ENCODE measurements at places on chromosomes 13 and 19.

DNA sequence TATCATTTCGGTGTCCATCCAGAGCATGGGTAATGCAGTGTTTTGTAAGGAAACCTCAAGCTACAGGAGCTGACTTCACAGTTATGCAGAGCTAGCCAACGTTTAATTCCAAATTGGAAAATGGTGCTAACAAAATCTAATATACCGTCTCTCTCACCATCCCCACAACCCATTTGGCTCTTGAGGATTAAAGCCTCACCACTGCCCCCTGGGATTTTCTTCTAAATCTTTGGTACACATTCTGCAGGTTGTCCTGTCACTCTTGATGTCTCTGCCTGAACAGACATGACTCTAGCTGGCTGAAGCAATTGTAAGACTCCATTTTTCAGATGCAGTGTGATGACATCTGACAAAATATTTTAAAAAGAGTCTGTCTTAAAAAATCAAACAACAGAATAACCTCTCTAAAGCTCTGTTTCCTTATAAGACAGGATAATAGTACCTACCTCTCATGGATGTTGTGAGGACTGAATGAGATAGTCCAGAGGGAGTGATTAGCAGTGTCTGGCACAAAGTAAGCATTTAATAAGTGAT is 451.8 kb downstream of the SUCLA2 start:
- DNase-seq: no peak

DNA sequence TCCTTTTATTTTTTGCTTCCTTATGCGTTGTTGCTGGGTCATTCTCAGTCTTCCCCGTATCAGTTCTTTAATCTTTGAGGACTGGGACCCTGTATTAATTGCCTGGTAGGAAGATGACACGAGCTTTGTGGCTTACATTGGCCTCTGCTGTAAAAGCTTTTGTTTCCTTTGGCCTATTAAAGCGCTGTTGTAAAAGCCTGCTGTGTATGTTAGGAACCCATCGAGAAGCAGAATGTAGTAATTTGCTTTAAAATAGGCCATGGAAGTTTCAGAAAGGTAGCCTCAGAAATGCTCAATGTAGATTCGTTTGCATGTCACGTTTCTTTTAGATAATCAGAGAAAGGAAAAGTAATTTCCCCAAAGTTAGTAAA is 257.5 kb upstream of the STARD13 start:
- DNase-seq: no peak

DNA sequence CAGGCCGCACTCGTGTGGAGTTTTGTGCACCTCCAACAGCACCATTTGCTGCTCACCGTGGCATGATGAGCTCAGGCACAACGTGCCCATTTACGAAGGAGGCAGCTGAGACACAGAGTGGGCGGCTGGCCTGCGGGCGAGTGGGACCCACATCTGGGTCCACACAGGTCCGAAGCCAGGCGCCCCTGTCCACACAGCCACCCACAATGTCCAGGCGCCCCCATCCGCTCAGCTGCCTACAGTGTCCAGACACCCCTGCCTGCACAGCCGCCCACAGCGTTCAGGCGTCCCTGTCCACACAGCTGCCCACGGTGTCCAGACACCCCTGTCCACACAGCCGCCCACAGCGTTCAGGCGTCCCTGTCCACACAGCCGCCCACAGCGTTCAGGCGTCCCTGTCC is 42.5 kb upstream of the F7 start:
- DNase-seq: no peak

DNA sequence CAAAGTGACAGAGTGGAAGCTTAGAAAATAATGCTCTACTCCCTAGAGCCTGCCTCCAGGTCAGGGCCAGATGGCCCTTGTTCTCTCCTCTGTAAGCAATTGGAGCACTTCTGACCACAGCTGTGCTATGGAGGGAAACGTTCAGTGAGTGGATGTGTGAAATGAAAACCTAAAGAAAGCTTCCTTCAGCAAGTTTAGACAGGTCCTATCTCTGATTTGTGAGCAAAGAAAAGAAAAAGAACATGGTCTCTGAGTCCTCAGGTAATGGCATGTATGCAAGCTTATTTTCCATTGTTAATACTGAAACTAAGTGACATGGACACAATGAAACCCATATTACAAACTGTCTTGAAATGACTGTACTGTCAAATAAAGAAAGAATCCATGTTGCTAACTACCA is 1486.8 kb downstream of the EFNB2 start:
- no peak for DNase-seq

DNA sequence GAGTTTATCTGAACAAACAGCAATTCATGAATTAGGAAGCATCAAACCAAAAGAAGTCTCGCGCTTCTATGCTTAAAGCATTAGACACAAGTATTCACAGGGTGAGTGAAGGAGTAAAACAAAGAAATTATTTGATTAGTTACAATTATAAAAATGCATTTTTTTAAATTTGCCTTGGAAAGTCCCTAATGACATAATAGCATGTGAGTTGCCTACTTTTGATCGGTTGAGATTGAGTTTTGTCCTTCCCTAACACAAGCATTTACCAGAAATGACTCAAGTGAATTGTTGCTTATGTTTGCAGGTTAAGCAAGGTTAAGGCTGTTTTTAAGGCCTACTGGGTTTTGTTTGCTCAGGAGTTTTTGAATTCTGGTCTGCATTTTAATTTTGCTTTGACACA is 389 bp upstream of the ZNF649 start:
- DNase-seq: no peak

DNA sequence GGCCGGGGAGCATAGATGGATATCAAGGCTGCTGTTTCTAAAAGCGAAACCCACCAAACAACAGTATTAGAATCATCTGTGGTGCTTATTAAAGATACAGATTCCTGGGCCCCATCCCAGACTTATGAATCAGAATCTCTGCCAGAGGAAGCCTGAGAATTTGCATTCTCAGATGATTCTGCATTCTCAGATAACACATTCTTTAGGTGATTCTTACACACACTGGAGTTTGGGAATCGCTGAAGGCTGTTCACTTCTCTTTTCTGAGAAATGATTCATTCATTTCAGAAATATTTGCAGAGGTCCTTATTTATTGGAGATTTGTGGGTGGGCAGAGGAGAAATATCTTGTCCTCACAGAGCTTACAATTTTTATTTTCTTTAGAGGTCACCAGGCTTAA is 24.4 kb downstream of the ALOX5AP start:
- no peak for DNase-seq

- no peak for DNase-seq
Measured at GRCh38 chr19:10538204-10538983, 5.3 kb upstream of the ATG4D start.

GRCh38 chr13:106594980-106595379 is 27.0 kb upstream of the ARGLU1 start:
- no peak for DNase-seq

- DNase-seq: no peak
Measured at GRCh38 chr13:60164234-60164889, 634 bp upstream of the DIAPH3 start.

DNA sequence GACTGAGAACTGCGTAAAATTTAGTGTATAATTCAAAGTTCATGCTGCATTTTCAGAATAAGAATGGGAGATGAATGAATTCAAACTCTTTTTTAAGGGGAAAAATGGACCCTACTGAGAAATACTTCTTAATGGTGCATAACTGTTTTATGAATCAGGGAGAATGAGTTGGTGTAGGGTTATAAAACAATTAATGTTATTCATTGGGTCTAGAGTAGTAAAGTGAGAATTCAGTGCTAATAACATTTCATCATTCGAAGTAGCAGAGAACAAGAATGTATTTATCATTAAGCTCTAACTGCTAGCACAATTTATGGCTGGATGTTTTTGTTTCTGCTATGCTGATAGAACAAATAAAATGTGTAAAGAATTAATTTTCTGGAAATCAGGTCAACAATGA is 310.2 kb downstream of the SLITRK5 start:
- DNase-seq: no peak

DNA sequence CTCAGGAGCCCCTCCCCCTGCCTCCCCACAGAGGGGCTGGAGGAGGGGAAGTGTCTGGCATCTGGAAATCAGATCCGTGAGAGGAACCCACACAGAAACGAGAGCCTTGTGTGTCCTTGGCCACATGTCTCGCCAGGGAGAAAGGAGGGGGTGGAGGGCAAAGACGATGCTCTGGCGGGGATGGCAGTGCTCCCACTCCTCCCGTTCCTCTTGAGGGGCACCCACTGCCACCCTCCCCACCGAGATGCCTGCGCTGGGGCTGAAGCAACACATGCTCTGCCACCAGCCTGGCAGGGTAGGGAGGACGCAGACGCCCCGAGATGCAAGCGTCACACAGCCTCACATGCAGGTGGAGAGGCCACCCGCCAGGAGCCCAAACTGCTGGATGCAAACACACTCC is 2.8 kb downstream of the ADGRL1 start:
- no peak for DNase-seq

DNA sequence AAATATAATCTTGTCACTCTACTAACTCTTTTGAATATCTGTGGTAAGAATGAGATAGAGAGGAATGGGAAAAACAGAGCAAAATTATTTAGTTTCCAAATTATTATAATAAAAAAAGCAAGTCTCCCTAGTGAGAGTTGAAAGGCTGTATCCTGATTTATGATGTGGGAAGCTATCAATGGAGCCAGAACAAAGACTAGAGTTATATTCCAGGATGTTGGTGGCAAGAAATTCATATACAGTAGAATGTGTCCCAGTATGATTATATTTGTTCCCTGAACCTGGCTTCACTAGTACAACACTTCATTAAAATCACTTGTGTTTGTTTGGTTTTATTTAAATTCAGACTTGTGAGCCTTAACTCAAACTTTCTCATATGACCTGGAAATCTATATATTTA is 630.3 kb downstream of the GPC5 start:
- DNase-seq: no peak

DNA sequence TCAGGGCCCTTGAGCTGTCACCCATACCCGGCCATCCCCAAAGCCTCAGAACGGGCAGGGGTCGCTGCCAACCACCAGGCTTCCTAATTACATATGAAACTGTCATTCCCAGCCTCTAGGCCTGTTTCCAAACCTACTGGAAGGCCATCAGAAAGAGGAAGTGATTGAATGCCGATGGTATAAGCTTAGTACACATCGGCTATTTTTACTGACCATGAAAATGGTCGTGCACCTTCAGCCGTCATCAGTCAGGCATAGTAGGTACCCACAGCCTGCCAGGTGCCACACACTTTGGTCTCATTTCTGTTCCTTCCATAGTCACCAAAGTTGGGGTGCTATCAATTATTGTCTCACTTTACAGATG is 10.2 kb downstream of the KRI1 start:
- DNase-seq: no peak

DNA sequence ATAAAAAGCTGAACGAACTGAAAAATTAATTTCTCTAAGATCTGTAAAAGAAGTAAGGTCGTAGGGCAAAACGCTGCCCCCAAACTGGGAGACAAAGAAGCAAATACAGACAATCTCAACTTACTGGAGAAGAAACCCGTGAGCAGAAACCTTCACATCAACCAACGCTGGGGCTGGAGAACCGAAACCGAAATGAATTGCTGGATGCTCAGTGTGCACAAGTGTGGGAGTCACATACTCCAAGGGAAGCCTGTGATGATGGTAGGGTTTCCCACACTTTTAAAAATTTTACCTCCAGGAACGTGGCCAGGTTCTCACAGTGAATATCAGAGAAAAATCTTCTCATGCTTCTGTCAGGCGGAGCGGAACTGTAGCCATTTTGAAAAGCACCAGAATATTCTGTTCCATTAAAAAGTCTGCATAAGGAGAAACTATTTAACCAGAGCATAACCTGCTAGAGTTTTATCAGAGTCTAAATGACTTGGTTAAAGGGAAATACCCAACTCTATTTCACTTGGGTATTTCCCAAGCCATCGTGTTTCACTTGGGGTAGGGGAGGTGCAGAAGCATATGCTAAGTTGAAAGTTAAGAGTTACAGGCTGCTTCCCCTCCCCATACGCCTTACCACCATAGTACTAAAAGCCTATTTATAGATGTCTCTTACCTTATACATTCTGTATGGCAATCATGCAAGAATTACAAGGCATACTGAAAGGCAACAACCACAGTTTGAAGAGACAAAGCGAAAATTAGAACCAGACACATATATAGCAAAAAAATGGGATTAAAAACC is 110.5 kb upstream of the SLITRK1 start:
- DNase-seq: no peak

DNA sequence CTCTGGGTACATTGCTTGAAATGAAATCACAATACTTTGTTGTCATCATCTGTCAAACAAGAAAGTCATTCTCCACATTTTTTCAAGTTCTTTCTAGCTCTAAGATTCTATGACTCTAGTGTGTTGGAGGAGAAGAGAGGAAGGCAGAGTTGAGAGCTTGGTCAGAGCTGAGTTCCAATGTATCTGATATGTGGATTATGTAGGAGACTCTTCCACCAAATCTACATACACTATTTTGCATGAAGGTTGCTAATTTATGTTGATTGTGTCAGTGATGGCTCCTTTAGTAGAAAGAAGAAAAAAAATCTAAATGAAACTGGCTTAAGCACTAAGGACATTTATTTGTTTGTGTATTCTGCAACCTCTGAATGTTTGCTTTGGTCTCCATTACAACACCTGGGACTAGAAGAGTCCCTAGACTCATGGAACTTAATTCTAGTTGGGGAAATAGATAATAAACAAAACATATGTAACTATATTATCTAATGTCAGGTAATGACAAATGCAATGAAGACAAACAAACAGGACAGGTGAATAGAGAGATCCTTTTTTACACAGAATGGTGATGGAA is 691.9 kb downstream of the UQCRFS1 start:
- DNase-seq: no peak

DNA sequence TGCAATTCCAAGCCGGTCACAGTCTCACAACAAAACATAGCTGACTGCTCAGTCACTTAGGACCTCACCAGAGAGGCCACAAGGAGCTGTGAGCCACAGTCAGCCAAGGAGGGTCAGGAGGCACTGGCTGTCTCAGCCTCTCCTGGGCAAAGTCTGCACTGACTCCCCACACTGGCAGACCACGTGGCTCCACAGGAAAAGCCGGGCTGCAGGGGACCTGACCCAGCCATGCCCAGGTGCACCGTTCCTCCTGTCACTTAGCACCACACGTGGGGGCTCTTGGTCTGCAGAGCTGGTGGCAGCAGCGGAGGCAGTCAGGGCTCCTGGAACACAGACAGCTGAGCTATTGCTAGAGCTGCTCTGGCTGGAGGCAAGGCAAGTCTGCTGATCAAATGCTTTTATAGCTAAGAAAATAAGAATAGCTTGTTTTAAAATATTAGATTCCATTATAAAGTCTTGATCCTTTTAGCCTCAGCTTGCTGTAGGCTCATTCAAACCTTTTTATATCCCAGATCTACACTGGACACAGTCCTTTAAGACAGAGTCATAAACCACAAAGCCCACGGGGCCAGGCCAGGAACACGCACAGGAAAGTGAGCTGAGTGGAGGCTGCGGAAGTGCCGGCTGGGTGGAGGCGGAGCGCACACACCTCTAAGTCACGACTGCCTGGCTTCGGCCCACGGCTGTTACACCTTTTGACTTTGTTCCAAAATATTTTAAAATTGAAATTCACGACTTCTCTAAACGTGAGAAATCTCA is 744.1 kb downstream of the UQCRFS1 start:
- no peak for DNase-seq

- no peak for DNase-seq
Measured at GRCh38 chr13:101360525-101360924, 55.8 kb downstream of the NALCN start.

DNA sequence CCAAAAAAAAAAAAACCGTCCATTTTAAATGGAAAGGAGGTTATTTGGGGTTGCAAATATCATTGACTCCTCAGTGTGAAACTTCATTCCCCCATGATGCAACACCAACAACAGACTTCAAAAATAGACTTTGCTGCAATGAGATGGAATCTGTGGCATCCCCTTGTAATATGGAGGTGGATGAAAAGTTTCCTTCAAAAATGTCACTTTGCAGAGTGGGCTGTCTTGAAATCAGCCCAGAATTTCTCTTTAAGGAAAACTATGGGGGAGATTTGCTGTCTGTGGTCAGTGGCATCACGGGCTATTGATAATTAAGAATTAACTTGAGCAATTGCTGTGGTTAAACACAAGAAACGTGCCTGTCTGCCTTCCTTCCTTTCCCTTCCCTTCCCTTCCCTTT is 1.5 kb downstream of the GPR18 start:
- DNase-seq: no peak
